Lower lobe of right lung (tissue), 2 donors: ENCODE measurements at places on chromosomes 12 and 14.

- DNase-seq = no peak
Measured at GRCh38 chr12:120677765-120678473, 9.0 kb upstream of the MLEC start.

GRCh38 chr12:118727196-118727978 lies 254.0 kb upstream of the SRRM4 start:
- no peak for DNase-seq

GRCh38 chr12:75893765-75894164 lies 137.8 kb downstream of the PHLDA1 start:
- no peak for DNase-seq

DNA sequence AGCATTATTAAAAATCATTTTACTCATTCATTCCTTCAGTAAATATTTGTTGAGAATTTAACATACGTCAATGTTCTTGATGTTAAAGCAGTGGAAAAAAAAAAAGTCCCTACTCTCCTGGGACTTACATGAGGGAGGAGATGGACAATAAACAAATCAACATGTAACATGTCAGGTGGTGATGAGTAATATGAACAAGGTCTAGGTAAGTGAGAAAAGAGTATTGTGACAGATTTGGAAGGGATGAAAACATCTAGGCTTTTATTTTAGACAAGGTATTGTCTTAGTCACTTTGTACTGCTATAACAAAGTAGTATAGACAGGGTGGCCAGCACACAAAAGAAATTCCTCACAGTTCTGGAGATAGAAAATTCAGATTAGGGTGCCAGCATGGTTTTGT lies 167.2 kb downstream of the FSCB start:
- DNase-seq = no peak

- no peak for DNase-seq
Measured at GRCh38 chr14:73784181-73784987, 67.2 kb upstream of the PTGR2 start.

DNA sequence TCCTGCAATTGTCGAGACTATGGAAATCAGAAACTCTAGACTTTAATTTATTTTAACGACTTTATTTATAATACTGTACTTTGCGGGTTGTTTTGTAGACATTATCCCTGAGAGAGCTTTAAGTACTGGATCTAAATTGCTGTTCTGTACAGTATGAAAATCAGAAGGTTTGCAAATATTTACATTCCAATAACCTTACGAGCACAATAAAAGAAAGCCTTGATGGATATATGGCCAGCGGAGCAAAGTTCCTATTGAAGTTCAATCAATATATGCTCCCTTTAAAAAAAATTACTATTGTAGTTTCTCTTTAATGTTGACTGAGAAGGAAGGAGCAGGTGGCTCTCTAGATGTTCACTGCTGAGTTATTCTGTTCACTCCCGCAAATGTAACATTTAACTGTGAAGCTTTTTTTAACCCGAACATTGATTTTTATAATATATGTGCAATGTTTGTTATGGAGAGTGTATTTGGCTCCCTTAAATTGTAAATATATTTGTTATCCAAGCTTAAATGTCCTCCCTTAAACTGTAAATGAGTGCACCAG lies 235.3 kb downstream of the PLCZ1 start:
- no peak for DNase-seq

- DNase-seq = no peak
Measured at GRCh38 chr12:106315523-106315922, 13.0 kb downstream of the TCP11L2 start.

DNA sequence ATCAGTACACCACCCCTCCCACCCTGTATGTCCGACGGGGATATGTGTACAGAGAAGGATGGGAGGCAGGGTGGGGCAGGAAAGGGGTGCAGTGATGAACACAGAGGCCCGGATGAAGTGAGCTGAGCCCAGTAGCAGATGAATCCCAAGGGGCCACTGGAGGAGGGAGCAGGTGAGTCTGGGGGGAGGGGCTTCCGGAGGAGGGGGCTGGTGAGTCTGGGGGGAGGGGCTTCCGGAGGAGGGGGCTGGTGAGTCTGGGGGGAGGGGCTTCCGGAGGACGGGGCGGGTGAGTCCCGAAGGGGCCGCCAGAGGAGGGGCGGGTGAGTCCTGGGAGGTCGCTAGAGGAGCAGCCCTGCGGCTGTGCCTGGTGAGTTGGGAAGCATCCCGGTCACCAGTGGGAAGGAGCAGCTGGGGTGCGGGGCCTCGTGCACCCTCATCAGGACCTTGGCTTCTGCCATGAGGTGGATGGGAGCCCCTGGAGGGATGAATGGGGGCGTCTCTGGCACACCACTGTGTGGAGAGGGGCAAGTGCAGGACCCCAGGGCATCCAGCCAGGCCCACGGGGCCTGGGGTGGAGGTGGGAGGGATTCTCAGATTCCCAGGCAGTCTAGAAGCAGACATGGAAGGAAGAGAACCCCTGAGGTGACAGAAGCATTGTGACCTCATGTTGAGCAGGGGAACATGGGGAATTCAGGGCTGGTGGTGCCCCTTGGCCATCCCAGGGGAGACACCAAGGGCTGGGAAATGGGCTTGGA lies 14.0 kb downstream of the BEGAIN start:
- no peak for DNase-seq

DNA sequence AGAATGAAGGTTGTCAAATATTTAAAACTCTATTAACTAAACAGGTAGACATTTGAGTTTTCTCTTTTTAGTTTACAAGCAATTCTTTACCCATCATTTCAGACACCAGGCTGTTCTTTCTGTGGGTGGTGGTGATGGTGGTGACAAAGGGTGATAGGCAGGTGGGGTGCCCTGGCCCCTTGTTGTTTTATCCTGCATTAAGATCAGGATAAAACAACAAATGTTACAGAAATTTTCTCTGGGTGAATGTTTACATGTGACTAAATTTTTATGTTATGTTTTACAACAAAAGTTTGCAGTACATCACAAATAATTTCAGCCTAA lies 85.9 kb upstream of the MDM1 start:
- no peak for DNase-seq

GRCh38 chr12:44519931-44520330 lies 356.2 kb downstream of the NELL2 start:
- no peak for DNase-seq

- no peak for DNase-seq
Measured at GRCh38 chr14:72017290-72017689, 85.1 kb downstream of the RGS6 start.

- no peak for DNase-seq
Measured at GRCh38 chr12:80352474-80352873, 91.6 kb upstream of the PTPRQ start.

- no peak for DNase-seq
Measured at GRCh38 chr12:26297396-26298070, 102.2 kb downstream of the SSPN start.

DNA sequence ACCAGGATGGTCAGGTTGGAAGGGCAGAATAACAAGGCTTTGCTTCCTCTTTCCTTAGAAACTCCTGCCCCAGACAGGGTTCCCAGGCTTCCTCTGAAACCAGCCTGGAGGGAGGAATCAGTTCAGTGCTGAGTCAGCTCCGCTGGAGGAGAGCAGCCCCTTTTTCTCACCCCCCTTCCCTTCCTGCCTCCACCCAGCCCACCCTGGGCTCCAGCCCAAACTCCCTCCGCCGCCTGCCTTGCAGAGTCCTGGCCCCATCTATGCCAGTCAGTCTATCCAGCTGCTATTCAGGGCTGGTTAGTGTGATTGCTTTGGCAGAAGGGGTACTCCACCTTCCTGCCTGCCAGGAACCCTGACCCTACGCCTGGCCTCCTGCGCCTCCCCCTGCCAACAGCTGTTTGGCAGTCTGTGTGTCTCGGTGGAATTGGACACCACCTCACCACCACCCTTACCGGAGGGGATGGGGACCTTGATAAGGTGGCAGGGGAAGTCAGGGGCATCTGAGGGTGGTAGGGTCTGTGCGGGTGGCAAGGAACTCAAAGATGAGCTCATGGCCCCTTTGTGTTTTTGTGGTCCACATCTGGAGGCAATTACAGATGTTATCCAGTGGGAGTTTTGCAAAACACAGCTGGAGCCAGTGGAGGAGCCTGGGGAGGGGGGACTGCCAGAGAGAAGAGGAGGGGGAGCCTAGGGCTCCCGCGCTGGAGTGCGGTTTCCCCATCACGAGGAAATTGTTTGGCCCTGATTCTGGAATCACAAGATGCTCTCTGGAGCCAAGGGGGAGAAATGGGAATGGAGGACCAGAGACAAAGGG lies 12.2 kb downstream of the MMP14 start:
- DNase-seq = peak; percentile 58

DNA sequence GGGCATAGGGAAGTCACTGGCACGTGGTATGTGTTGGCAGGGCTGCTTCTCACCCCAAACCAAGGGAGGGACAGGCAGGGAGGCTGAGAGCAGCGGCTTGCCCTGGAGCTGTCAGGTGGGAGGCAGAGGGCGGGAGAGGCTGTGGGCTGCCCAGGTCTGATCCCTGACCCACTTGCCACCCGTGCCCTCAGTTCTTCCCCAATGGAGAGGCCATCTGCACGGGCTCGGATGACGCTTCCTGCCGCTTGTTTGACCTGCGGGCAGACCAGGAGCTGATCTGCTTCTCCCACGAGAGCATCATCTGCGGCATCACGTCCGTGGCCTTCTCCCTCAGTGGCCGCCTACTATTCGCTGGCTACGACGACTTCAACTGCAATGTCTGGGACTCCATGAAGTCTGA lies 4.7 kb downstream of the GNB3 start:
- no peak for DNase-seq

- DNase-seq = no peak
Measured at GRCh38 chr12:116563262-116563661, 4.1 kb downstream of the MAP1LC3B2 start.

GRCh38 chr12:58533652-58534051 lies 386.7 kb downstream of the LRIG3 start:
- no peak for DNase-seq

DNA sequence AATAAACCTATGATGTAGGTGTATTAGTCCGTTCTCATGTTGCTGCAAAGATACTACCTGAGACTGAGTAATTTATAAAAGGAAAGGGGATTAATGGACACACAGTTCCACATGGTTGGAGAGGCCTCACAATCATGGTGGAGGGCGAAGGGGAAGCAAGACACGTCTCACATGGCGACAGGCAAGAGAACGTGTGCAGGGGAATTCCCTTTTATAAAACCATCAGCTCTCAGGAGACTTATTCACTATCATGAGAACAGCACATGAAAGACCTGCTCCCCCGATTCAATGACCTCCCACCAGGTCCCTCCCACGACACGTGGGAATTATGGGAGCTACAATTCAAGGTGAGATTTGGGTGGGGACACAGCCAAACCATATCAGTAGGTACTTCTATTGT lies 58.7 kb upstream of the DICER1 start:
- no peak for DNase-seq

DNA sequence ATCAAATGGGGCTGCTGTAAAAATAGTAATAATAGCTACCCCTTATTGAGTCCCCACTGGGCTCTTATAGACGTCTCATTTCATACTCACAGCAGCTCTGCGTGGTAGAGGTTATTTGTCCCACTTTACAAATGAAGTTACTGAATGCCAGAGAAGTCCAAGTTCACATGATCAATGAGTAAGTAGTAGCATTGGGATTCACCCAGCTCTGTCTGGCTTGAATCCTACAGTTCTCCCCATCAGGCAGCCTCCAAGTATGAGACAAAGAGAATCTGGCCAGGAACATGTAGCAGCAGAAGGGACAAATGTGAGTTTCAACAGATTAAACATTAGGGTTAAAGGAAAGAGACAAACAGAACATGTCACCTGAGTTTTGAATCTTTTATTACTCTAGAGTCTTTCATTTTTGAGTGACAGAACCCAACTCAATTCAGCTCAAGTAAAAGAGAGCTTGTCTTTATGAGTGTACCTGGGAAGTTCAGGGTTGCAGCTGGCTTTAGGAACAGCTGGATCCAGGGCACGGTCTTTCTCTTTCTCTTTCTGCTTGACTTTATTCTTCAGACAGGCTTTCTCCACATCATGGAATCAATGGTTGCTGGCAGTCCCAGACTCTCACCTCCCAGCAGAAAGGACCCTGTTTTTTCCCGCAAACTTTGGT lies 64.1 kb upstream of the JDP2 start:
- DNase-seq = no peak

DNA sequence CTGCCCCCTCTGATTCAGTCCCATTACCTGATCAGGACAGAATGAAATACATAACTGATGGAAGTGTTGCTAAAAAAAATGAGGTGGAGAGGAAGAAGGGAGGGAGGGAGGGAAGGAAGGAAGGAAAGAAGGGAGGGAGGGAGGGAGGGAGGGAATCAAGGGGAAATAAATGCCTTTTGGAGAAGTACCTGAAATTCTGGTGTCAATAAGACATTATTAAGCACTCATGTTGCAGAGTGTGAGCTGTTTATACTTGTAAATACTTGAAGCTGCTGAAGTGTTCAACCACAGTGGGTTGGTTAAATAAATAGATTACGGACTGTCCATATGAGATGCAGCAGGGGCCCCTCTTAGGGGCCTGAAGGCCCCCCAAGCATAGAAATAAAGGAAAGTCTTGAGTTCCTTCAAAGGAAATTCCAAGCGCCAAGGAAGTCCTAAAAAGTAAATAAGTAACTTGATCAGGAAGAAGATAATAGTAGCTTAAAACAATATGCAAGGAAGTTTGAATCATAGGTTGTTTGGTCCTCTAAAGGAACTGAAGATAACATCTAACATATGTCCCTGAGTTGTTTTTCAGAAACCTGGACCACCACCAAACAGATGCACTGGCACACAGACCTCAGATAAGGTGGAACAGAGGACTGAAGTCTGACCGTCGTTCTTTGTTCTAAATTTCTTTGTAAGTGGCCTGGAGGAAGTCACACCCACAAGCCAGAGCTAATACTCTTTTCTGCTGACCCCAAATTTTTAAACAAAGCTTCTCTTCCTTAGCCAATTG lies 110.8 kb downstream of the SEC23A start:
- no peak for DNase-seq
